ENCODE measurements at places on chromosomes 1 and 21.

DNA sequence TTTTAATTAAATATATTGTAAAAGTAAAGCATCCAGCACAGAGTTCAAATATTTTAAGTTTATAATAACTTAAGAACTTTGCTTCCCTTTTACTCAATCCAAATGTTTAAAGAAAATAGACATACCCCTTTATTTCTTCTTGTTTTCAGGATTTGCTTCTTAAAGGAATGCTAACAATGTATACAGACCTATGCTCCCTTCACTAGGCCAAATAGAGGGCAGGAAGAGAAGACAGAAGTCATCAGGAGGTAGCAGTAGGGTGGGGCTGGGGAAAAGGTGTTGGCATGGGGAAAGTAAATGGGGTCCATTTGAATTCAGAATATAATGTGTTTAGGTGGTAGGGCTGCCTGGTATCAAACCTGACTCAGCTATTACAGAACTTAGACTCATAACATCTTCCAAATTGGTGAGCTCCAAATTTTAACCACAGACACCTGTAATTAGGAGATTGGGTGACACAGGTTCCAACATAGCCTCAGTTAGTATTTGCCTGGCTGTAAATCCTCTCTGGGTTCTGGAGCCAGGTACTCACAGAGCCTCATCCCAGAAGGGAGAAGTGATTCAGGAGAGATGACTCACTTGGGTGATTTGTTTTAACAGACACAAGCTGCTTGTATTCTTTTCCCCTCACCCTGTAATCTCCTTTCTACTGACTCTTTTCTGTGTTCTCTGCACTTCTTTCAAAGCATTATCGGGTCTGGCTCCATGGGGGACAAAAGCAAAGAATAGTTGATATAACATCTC is 60.1 kb upstream of the DUSP10 start:
- no peak for DNase-seq

GRCh38 chr1:227788271-227789083 is 27.0 kb upstream of the PRSS38 start:
- DNase-seq: peak; percentile 79

- DNase-seq: no peak
These were observed 182.5 kb upstream of the JUN start for GRCh38 chr1:58966103-58966916.

- peak; percentile 29 for DNase-seq
These were observed 34.4 kb downstream of the MRPL39 start for GRCh38 chr21:25572861-25573310.

- DNase-seq: no peak
These were observed 147.0 kb downstream of the RERE start for GRCh38 chr1:8670371-8670818.

DNA sequence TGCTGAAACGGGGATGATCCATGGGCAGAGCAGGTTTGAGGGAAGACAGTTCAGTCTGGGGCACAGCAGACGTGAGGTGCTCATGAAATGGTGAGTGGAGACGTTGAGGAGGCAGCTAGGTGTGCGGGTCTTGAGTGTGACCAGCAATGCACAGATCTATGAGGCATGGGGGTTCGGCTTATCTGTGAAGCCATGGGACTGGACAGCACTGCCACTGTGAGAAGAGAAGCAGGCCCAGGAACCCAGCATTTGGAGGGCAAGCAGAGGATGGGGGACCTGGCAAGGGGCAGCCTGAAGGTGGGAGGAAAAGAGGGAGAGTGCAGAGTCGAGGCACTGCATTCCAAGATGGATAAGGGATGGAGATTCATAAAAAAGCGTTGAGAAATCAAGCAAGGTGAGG is 8.0 kb downstream of the CSF1 start:
- no peak for DNase-seq

DNA sequence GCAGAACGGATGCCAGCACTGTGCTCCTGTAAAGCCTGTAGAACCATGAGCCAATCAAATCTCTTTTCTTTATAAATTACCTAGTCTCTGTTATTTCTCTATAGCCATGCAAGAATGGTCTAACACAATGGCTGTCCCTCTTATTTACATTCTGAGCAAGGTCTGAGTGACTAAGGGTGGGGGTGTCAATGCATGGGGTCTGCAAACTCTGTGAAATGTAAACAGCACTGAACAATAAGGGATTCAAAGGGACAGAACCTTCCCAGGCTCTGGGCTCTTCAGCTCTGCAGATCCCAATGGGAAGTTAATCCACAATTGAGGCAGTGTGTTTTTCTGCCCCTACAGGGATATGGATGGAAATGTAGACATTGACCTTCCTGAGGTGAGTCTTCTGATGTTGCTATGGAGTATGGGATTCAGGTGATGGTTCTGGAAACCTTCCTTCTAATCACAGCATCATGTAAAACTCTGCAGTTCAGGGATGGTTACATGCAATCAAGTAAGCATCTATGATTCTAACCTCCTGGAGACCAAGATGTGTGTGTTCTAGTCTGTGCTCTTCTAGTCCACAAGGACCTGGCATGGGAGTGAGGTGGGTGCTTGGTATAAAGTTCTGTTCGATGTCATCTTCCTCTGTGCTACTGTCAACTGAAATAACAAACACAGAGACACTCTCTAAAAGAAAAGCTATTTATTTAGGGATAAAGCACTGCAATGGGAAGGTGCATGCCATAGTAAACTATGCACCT is 38.6 kb downstream of the CAPN9 start:
- DNase-seq: no peak

DNA sequence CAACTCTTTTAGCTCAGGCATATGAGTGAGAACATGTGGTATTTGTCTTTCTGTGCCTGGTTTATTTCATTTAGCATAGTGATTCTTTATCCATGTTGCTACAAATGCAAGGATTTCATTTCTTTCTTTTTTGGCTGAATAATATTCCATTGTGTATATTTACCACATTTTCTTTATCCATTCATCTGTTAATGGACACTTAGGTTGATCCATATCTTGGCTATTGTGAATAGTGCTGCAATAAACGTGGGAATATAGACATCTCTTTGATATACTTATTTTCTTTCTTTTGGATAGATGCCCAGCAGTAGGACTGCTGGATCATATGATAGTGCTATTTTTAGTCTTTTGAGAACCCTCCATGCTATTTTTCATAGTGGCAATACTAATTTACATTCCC is 30.8 kb downstream of the ASB17 start:
- DNase-seq: no peak

DNA sequence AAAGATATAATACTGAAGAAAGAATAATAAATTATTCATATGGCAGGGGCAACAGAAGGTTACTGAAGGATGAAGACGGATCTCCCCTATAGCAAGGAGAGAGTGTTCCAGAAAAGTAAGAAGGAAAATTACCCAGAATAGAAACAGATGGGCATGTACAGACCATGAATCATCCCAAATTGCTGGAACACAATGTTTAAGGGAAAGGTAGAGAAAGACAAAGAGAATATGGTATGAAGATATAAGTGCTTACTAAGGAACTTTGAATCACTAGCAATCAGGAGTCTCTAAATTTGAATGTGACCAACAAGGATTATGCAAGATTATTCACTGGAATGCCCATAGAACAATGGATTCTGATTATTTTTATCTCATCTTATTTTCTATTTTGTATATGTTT is 375.4 kb downstream of the COL11A1 start:
- no peak for DNase-seq

DNA sequence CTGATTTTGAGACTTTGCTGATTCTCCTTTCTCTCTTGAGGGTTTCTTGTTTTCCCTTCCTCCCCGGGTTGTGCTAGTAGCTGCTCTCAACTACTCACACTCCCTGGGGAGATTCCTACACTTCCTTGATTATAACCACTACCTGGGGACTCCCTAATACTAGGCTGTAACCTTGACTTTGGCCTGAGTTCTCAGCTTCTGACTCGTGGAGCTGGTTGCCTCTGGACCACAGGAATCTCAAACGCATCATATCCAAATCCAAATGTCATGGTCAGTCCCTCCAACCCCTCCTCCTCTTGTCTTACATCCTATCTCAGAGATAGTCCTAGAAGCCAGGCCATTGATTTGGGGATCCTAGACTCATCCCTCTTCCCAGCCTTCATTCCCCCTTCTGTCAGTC is 12.0 kb downstream of the MOV10 start:
- no peak for DNase-seq

- no peak for DNase-seq
These were observed 86.2 kb downstream of the STUM start for GRCh38 chr1:226634611-226635246.

DNA sequence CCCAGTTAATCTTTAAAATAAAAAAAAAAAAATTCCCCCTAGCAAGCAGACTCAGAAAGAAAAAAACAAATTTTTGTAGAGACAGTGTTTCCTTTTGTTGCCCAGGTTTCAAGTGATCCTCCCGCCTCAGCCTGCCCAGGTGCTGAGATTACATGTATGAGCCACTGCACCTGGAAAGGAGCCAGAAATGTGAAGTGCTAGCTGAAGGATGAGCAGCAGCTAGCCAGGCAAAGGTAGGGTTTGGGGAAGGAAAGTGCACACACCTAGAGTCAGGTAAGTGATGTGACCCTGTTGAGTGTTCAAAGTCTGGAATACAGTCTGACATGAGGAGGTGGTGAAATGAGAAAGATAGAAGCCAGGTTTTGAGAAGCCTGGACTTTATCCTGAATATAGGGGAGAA is 1.7 kb downstream of the AKR1A1 start:
- DNase-seq: no peak

DNA sequence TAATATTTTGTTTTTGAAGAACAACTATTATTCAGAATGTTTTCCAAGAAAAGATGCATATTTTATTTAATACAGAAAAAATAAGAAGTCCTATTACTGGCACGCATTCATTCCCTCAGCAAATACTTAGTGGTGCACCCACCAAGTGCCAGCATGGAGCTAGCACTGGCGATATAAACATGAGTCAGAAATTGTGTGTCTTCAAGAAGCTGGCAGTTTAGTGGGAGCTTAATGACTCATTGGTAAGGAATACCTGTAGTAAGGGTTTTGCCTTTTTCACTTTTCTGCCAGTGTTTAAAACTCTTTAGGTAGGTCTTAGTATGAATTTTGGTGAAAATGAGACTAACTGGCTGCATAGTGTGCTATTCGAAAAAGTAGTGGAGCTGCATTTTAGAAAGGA is 6.3 kb downstream of the MAGI3 start:
- DNase-seq: no peak

- DNase-seq: no peak
These were observed 33.7 kb upstream of the CD2 start for GRCh38 chr1:116720364-116721038.

DNA sequence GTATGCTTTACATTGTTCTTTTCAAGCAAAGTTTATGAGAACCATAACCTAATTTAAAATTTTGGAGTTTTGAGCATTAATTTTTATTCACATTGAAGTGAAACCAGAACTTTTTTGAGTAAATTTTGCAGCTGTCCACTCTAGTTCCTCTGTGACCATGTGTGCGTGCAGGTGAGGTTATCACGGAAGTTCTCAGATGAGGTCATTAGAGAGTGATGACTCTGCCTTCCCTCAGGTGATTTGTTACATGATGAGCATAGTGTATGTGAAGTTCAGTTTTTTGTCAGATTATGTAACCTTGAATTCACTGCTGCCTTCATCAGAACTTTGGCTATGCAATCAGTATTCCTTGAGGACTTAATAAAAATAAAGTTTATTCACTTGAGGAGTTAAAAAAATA is 828.2 kb downstream of the ADGRL2 start:
- no peak for DNase-seq

DNA sequence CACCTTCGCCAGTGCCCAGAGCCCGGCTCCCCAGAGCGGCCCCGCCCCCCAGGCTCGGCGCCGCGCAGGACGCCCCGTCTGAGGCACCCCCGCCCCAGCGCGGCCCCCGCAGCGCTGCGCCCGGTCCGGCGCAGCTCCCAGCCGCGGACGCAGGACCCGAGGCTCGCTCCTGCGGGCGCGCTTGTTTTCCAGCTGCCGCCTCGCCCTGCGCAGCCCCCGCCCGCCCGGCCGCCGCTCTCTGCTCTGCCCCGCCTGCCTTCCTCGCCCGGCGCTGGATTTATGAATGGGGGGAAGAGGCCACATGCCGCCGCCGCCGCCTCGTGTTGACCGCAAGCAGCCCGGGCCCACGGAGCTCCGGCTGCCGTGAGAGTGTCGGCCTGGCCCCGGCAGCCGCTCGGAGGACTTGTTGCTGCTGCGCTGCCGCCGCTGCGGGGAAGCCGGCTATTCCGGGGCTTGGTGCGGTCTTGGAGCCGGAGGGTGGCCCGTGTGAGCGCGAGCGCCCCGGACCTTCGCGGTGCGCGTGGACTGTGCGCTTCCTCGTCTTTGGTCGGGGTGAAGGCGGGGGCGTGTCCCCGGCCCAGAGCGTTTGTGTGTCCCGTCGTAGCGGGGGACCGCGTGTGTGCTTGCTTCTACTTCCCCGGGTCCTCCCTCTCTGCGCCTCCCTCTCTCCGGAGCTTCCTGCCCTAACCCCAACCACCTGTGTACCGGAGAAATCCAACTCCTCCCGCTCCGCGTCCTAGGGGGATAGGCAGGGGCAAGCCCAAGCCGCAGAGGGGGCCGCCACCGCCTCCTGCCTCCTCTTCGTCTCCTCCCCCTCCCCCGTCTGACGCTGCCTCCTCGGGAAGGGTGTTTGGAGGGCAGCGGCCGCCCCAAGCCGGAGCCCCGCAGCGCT is 736 bp downstream of the KCNC4 start:
- peak; percentile 88 for DNase-seq

GRCh38 chr1:230143534-230143933 is 76.5 kb downstream of the GALNT2 start:
- DNase-seq: no peak

DNA sequence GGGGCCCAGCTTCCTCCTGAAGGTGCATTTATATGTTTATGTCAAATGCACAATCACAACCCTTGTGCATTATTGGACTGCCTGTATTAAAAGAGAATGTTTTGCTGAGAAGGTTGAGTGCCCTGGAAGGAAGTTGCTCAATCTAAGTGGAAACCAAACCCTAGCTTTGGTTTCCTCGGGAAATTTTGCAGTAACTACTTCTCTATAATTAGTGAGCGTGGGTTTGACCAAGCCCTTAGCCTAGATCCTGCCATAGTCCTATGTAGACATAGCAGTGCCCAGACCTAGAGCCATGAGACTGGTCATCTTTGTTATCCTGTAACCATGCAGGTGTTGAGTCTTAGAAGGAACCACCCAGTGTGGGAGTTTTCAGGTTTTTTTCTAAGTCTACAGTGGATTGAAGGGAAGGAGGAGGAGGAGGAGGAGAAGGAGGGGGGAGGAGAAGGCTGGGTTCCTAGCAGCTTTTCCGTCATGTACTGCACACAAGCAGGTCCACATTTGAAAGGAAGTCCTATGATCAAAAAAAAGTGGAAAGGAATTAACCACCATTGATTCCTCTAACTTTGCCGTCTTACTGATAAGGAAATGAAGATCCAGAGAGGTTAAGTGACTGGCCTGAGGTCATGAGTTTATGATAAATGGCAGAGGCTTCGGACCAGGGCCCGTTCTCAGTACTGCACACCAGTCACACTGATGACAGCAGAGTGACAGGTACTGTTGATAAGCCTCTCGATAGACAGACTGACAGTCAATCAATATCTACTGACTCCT is 72.2 kb upstream of the LYST start:
- DNase-seq: peak; percentile 87

GRCh38 chr1:244157731-244158438 is 106.8 kb downstream of the ZBTB18 start:
- no peak for DNase-seq

GRCh38 chr1:21661886-21662285 is 7.3 kb downstream of the RAP1GAP start:
- DNase-seq: no peak

- DNase-seq: no peak
These were observed 20.9 kb downstream of the NTMT2 start for GRCh38 chr1:170166518-170167180.

- no peak for DNase-seq
These were observed 12.5 kb downstream of the H6PD start for GRCh38 chr1:9246841-9247785.

GRCh38 chr1:212608959-212609700 is 569 bp downstream of the ATF3 start:
- peak; percentile 82 for DNase-seq
